ENCODE measurements at places on chromosomes 7 and 10.

- no peak for DNase-seq
Measured at GRCh38 chr10:69486922-69487730, 35.9 kb downstream of the TSPAN15 start.

DNA sequence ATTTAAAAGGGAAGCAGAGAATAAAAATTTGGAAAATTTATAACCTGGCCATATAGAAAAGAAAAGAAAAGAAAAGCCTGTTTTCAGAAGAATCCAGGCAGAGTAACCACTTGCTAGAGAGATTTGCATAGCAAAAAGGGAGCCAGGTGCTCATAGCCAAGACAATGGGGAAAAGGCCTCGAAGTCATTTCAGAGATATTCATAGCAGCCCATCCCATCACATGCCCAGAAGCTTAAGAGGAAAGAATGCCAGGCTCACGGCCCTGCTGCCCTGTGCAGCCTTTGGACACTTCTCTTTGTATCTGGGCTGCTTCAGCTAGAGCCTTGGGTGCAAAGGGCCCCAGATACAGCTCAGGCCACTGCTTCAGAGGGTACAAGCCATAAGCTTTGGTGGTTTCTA, 159.8 kb downstream of the CCDC7 start:
- DNase-seq, result no peak

DNA sequence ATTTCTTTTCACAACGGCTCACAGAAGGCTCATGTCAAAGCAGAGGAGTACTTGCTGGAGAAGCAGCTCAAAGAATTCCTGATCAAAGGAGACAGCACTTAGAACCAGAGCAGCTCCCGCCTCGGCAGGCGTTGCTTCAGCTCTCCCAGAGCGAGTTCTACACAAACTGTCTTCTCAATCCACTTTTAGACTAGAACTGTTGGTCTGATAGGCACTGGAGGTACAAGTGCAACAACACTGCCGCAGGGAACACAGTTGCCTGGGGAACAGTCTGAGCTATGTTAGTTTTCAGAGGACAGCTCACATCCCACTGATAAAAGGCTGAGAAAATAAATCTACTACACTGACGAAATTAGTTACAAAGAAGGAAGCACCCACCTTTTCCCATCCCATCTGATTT, 35.4 kb downstream of the CYTH3 start:
- no peak for DNase-seq

DNA sequence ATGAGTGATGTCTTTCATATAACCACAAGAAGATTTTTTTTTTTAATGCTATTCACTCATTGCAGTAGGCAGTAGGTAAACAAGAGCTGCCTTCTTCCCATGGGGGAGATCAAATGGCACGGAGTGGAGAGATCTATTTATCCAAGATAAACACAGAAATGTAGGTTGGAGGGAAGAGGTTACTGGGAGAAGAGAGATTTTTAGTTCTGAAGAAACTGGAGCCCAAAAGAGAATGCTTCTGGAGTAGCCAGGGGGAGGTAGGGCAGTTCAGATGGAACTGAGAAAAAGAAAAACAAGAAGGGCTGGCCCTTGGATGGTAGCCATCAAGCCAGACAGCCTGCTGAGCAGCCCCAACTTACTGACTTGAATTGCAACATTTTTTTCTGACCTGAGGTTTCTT, 270.1 kb upstream of the TPK1 start:
- DNase-seq, result no peak

- DNase-seq, result no peak
Measured at GRCh38 chr7:108684629-108685028, 115.0 kb downstream of the DNAJB9 start.

- DNase-seq, result no peak
Measured at GRCh38 chr7:1087465-1087814, 473 bp upstream of the GPER1 start.

GRCh38 chr7:40916813-40917212, 782.0 kb downstream of the SUGCT start:
- DNase-seq, result no peak

- no peak for DNase-seq
Measured at GRCh38 chr7:3426064-3426463, 125.0 kb downstream of the SDK1 start.

DNA sequence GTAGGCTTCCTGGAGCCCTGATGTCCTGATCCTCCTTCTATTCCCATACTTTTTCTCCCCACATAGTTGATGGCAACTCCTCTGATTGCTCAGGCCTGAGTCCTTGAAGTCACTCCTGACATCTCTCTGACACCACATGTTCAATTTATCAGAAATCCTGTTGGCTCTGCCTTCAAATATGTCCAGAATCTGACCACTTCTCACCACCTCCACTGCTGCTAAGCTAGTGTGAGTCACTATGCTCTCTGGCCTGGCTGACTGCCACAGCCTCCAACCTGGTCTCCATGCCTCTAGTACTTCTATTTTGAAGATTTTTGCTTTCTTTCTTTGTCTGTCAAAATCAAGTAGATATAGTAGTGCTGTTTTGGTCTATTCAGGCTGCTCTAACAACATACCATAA, 53.0 kb downstream of the TMEM229A start:
- no peak for DNase-seq

DNA sequence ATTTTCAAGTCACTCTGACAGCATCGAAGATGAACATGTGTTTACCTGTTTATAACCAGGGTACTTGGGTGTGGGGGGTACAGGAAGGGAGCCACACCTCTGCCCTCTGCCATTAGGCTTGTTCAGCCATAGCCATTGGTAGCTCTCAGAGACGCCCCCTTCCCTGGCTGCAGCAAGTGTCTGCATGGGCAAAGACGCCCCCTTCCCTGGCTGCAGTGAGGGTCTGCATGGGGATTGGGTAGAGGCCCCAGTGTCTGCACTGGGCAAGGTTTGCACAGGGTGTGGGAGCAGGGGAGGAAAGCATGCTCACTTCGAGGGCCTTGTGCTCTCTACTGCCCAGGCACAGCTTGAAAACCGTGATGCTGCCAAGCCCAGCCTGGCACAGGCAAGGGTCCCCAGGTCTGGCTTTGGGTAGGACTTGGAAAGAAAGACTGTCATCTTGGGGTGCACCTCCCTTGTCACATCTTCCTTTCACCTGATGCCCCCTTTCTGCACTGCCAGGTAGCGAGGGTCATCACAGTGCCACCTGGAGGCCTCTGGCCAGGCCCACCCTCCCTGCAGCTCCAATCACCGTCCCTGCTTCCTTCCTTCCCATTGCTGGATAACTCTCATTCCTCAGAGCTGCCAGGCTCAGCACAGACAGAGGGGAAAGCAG, 3.7 kb downstream of the TMEM225B start:
- DNase-seq, result no peak

DNA sequence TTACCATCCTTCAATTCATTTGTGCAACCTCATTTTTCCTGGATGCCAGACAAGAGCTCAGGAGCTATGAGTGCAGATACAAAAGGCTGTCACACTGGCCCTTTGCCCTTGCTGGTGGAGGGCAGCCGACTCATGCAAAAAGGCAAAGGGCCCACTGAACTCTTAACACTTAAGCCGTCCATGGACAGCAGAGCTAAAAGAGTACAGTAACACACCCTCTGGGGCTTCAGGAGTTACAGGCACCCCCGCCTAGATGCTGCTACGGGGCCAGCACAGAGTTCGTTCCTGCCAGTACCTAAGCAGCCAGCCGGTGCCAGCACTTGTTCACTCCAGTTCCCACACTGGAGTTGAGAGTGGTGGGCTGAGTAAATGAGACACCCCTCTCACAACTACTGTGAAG, 69.9 kb upstream of the MRLN start:
- DNase-seq, result no peak

GRCh38 chr10:77590344-77591237, 47.0 kb downstream of the KCNMA1 start:
- DNase-seq, result no peak
